ENCODE measurements at places on chromosomes 5 and 9. TPM values are rescaled to one million over a fixed set of nuclear protein-coding genes. Genes with fewer than 3 reads are reported as not detected.

Gene CERCAM
- 16.0 TPM for total RNA-seq

Gene SOWAHA
- total RNA-seq, result 0.14 TPM

Gene SPINK13
- total RNA-seq, result 0.25 TPM

Gene LCN10
- 1.5 TPM for total RNA-seq

Gene TARS1
- total RNA-seq, result 166 TPM

Gene LHX6
- 0.62 TPM for total RNA-seq

- no peak for ATAC-seq
Observed at GRCh38 chr5:157115502-157115901, 6.7 kb upstream of the HAVCR2 start.

DNA sequence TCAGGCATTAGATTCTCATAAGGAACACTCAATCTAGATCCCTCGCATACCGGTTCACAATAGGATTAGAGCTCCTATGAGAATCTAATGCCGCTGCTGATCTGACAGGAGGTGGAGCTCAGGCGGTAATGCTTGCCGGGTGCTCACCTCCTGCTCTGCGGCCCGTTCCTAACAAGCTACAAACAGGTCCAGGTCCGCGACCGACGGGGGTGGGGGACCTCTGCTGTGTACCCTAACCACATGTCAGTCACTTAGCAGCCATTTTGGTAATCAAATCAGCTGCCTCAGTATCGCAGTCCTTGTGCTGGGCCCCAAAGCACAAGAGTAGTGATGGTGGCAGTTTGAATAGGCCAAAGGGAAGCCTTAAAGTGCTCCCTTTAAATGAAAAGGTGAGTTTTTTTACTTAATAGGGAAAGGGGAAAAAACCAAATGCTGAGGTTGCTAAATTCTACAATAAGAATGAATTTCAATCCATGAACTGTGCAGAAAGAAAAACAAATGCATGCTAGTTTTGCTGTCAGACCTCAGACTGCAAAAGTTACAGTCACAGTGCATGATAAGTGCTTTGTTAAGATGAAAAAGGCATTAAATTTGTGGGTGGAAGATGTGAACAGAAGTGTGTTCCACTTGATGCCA lies 67.0 kb upstream of the TNPO1 start:
- no peak for ATAC-seq

- peak; percentile 11 for ATAC-seq
Observed at GRCh38 chr9:136742591-136743391, at the start of gene LCN10. TSS of gene LCN10 (minus strand) at chr9:136742940. CDS start at chr9:136742903, 37 bp downstream.

DNA sequence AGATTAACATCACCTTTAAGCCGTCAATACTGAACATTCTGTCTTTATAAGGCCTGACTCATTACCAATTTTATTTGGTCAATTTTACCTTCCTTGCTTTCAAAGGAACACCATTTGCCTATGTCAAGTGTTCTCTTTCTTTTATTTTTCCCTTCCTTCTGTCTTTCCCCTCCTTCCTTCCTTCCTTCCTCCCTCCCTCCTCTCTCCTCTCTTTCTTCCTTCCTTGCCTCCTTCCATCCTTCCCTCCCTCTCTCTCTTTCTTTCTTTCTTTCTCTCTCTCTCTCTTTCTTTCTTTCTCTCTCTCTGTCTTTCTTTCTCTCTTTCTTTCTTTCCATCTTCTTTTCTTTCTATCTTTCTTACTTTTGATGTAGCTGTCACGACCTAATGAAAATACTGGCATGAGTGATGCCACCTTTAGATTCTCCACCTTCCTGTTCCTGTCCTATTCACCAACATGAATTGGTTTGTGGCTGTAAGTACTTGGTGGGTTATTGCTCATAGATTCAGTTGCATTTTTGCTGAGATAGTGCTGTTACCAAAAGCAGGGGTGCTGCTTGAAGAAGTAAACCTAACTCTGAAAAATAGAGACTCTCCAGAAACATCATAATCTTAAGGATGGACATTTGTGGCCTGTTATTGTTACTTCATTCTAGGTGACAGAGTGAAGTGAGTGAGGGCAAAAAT lies 33.8 kb downstream of the DOCK8 start:
- no peak for ATAC-seq

DNA sequence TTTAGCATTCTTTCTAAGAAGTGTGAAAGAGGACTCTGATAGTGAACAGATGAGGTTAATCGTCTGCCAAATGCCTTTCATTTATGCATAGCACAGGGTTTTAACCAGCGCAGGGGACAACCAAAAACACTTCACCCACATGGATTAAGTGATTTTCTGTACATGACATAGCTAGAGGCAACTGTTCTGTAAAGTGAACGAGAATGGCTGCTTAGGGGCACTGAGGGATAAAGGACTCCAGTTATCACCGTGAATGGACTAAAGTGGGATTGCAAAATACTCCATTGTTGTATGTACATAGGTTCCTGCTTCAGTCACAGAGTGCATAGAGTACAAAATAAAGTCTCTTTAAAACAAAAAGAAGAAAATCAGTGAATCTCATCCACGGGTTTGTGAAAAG lies 456.8 kb downstream of the DMAC1 start:
- ATAC-seq, result no peak

DNA sequence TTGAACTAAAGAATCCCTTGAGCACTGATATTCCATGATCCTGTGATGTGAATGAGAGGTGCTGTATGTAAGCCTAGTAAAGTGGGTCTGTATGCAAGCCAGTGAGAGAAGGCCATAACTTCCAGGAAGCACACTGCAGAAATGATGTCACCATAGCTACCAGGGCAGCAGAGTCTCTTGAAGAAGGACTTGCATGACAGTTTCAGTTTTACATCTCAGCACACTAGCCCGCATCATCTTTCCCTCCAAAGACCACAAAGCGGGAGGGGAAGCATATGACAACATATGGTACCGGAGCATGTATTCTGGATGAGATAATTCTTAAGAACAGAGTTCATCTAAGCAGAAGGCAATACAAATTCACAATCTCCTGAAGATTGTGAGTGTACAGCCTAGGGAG lies 37.6 kb upstream of the MAST4 start:
- peak; percentile 88 for ATAC-seq

DNA sequence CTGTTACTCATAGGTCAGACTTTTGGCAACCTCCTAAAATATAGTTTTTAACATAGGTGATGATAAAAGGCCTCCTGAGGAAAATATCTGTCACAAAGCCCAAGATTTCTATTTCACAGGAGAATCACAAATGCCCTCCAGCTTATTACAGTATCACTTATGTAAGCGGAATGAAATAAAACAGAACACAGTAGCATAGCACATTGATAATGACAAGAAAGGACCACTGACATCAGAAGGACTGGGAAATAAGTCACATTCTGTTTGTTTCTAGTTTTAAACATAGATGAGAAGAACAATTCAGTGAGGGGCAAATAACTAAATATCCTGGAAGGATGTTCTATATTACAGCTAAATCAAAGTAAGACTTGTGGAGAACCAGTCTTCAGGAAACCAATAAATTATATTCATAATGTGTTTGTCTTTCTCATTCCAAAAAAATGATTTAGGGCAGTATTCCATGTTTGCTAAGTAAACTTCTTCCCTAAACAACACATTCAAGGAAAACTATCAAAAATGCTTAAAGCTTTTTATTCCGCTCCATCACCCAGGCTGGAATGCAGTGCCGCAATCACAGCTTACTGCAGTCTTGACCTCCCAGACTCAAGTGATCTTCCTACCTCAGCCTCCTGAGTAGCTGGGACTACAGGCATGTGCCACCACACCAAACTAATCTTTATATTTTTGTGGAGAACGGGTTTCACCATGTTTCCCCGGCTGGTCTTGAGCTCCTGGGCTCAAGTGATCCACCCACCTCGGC lies 20.8 kb upstream of the CTNNAL1 start:
- no peak for ATAC-seq

All from motor neuron (in vitro differentiated cells).